Activated T-helper 9 cell treated with anti-CD3 and anti-CD28 coated beads, Interleukin-2, amount 50 U/mL, for 16 hours (primary cell): ENCODE measurements at places on chromosomes 16 and 17.

GRCh38 chr17:18859256-18859655 lies 1.3 kb downstream of the PRPSAP2 start:
- no peak for DNase-seq

- no peak for DNase-seq
Observed at GRCh38 chr17:7903154-7904103, 12.7 kb downstream of the RNF227 start.

GRCh38 chr16:82149536-82149935 lies 20.5 kb downstream of the MPHOSPH6 start:
- DNase-seq: no peak

DNA sequence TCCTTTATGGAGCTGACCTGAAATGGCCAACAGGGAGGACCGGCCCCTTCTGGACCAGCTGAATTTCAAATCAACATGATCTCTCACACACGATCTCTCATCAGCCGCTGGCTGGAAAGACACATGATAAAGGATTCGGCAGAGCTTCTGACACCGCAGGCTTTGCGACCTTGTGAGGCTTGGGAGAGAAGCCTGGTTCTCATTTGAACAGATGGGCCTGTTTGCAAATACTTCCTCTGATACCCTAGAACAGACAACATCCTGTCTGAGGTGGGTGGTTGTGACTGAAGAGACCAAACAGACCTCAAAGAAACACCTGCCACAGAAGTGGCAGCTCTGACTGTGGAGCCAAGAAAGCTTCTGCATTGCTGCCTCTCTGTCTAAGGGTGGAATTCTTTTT lies 77.9 kb upstream of the SDK2 start:
- DNase-seq: no peak
